ENCODE measurements at places on chromosomes 12 and 14. TPM values are rescaled to one million over a fixed set of nuclear protein-coding genes. Genes with fewer than 3 reads are reported as not detected.

IL22 gene
- not detected for total RNA-seq

DNA sequence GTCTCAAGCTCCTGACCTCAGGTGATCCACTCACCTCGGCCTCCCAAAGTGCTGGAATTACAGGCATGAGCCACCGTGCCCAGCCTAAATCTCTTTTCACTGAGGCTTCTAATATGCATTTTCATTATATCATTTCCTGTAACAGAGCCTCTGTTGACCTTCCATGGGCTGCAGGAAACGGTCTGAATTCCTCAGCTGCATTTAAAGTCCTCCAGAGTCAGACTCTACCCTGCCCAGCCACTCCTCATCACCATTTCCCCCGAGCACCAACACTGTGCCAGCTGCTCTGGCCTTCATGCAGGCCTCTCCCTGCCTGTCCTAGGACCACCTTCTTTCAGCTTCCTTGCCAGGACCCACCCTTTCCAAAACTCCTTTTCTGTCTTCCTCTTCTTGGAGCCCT, 9.8 kb upstream of the NFKBIA start:
- peak; percentile 50 for DNase-seq

DNA sequence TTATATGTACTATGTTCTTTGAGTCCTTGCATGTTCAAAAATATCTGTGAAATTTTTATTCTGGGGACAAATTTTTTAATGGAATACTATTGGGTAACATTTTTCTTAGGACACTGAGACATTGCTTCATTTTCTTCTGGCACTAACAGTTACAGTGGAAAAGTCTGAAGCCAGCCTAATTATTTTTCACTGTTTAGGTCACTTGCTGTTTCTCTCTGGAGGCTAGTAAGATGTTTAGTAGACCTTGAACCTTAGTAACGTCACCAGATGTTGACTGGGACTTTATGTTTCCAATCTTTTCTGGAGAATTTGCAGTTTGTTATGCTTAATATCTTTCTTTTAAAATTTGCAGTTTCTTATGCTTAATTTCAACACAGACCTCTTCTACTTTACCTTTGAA, 12.3 kb upstream of the EPYC start:
- DNase-seq: no peak

DNA sequence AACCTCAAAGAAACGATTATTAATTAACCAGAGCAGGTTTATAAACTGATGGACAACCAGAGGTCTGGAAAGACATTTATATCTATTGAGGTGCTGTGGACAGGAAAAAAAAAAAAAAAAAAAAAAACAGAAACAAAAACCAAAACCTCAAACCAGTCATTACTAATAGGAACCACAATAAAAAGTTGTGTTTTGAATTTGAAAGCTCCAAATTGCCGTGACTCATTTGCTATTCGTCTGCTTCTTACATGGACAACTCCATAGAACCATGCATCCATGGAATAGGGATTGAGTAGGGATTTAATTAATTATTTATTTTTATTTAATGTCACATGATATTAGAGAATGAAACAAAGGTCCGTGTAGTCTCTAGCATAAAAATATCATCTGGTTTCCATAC, 134.1 kb upstream of the SSTR1 start:
- DNase-seq: peak; percentile 76

DNA sequence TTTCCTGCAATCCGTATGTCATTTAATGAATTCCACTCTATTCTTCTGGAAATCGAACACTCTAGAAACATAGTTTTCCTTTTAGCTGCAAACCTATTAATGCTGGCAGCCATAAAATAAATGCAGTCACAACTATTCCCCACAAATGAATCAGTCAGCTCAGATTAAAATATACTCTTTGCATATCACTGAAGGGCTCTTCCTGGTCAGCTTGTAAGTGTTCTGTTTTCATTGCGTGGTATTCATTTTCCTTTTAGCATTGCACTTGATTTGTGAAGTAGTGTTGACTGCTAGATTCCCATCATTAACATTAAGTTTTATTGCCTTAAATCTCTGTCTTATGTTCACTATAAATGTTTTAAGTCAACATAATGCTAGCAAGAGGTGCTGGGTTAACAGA, 685.9 kb downstream of the DIO2 start:
- no peak for DNase-seq

A2ML1 gene
- not detected for total RNA-seq

Data from GM23248 (cell line).